ENCODE measurements at places on chromosomes 16 and 17.
A peak's percentile ranks its signal among the peaks of the same experiment; 100 is the strongest.

DNA sequence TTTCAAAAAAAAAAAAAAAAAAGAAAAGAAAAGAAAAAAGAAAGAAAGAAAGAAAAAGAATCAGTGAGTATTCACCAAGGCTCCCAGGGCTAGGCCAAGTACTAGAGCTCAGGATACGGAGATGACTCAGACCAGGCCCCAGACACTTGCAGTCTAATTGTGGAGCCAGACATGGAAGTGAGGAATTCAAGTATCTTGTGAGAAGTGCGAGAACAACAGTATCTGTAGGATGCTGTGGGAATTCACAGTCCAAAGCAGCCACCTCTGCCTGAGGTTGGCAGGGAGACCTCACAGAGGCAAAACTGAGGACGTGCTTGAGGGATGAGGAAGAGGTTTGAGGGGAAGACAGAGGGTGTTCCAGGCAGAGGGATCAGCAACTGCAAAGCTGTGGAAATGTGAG lies 14.0 kb upstream of the ALDOA start:
- no peak for DNase-seq

GRCh38 chr17:40515491-40516041 lies 14.1 kb upstream of the TNS4 start:
- no peak for DNase-seq

- no peak for DNase-seq
Measured at GRCh38 chr17:31527606-31528005, 136.1 kb downstream of the RAB11FIP4 start.

- DNase-seq = no peak
Measured at GRCh38 chr17:40251576-40251975, 32.5 kb downstream of the WIPF2 start.

DNA sequence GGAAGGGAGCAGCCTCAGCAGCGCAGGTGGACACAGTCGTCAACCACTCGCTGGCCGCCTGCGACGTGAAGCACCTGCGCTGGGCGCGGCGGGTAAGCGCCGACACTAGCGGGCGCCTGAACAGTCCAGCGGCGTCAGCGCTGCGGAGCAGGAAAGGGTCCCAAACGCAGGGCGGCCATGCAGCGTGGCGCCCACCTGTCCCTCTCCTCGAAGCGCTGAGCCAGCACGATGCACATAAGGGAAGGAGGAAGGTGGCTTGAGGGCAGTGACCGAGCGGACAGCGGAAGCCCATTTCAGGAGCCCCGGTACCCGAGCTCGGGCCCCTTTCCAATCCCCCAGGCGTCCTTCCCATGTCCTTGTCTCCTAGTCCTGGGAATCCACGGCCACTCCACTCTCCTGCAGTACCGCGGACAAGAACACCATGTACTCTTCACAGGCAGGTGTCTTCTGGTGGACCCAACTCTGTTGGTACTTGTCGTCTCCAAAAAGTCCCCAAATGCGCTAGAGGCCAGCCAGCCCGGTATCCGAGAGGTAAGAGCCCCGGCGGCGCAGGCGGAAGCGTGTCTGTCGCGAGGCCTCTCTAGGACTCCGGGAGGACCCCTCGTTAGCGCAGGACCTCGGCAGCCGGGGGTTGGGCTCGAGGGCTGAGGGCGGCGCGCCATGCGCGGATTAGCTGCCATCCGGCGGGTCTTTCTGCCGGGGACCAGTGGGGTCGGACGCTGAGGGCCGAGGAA lies 14.4 kb downstream of the ZNF232 start:
- DNase-seq = no peak

DNA sequence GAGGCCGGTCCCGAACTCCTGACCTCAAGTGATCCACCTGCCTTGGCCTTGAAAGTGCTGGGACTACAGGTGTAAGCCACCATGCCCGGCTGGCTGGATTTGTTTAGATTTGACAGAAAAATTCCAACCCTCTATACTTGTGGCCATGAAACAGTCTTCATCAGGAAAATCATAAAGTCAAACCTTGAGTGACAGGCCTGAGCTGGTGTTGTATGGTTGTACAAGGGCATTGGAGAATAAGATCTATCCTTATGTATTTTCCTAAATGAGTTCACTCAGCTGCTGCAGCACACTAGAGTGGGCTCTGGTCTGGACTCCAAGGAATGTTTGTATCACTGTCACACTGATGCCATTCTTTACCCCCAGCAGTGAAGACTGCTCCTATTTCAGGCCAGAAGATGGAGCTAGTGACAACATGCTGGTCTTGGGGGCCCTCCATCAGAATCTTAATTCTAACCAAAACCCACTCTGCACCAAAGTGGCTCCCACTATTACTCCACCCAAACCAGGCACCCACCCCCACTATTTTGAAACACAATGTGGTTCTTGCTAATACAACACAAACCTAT lies 27.4 kb downstream of the SNX11 start:
- DNase-seq = no peak

DNA sequence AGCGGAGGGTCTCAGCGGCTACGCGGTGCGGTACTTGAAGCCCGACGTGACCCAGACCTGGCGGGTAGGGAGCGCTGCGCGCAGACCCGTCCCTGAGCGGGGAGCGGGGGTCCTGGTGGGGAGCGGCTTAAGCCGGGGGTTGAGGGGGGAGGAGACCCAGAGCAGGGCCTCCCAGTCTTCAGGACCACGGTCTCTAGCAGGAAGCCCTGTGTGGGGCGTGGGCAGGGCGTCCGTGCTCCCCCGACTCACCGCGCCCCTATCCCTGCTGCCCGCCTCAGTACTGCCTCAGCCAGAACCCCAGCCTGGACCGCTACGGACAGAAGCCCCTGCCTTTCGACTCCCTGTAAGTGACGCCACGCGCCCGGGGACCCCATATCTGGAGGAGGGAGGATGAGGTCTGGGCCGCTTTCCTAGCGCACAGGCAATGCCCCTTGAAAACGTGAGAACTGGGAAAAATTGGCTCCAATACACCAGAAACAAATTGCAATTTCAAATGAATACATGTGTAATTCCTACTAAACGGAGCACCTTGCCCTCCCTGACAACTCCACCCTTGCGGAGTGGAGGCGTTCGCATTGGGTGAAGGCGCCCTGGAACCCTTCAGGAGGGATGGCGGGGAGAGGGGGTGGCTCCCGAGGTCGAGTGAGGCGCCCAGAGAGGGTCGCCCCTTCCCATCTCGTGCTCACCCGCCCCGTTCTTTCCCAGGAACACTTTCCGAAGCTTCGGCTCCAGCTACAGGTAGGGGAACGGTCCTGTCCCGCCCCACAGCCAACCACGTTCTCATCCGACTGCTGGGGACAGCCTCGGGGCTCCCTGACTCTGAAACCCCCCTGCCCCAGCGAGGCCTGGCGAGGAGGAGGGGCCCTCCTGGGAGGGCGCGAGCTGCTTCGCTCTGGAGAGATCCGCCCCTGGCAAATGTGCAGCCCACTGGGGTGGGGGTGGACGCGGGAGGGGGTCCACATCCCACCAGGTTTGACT lies 14.6 kb upstream of the CNGB1 start:
- DNase-seq = no peak

DNA sequence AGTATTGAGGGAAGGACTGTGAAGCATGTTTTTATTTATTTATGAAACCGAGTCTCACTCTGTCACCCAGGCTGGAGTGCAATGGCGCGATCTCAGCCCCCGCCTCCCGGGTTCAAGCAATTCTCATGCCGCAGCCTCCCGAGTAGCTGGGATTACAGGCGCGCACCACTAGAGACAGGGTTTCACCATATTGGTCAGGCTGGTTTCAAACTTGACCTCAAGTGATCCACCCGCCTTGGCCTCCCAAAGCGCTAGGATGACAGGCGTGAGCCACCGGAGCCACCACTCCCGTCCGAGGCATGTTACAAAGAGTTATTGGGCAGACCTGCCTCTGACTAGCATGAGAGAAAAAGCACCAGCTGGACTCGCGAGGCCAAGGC lies 3.1 kb downstream of the MRPL12 start:
- no peak for DNase-seq

GRCh38 chr17:48671697-48672171 lies 45.6 kb upstream of the HOXB9 start:
- DNase-seq = peak; percentile 50

GRCh38 chr17:51435171-51435552 lies 174.8 kb downstream of the UTP18 start:
- no peak for DNase-seq

- no peak for DNase-seq
Measured at GRCh38 chr16:84485255-84486010, 19.0 kb downstream of the MEAK7 start.

GRCh38 chr16:1809281-1809801 lies 15.8 kb upstream of the IGFALS start:
- no peak for DNase-seq

DNA sequence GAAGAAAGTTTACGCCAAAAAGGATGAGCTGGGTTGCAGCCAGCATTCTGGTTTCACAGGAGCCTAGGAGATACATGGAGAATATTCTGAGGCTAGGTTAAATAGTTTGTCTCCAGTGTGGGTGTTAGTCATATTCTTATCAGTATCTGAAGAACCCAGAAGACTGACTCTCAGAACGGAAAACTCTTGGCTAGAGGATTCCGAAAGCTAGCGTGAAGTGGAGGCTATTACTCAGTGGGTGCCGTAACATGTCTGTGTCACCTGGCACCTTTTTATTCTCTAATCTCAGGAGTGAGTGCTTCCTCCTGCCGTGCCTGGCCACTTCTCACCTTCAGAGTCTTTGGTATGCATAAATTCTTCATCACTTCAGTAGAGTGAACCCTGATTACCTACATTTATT lies 199.5 kb downstream of the WWOX start:
- no peak for DNase-seq

Data from NCI-H1436 (cell line).